Activated CD8-positive, alpha-beta memory T cell treated with anti-CD3 and anti-CD28 coated beads for 36 hours (primary cell): ENCODE measurements at places on chromosomes 2 and 18. TPM values are rescaled to one million over a fixed set of nuclear protein-coding genes. Genes with fewer than 3 reads are reported as not detected.

Gene DSC1
- 0.04 TPM for total RNA-seq

Gene ALK
- not detected for total RNA-seq

Gene MEP1B
- total RNA-seq, result not detected

Gene PARD6G
- total RNA-seq, result 0.38 TPM

Gene MGAT5
- 45.3 TPM for total RNA-seq

Gene GPBAR1
- total RNA-seq, result 0.38 TPM

Gene HNRNPLL
- total RNA-seq, result 79.3 TPM

Gene BCL11A
- total RNA-seq, result 0.30 TPM

Gene SPR
- 12.0 TPM for total RNA-seq

Gene MYL1
- not detected for total RNA-seq

Gene MTA3
- total RNA-seq, result 19.9 TPM

Gene ICA1L
- 4.1 TPM for total RNA-seq

Gene KCNS3
- total RNA-seq, result not detected

Gene NCOA1
- total RNA-seq, result 28.6 TPM

Gene ASB18
- total RNA-seq, result not detected

Gene ANO7
- 3.1 TPM for total RNA-seq

Gene ADRA2B
- 0.25 TPM for total RNA-seq

Gene HOXD12
- total RNA-seq, result not detected

Gene CYP27A1
- total RNA-seq, result not detected

Gene IL1RL1
- 0.25 TPM for total RNA-seq
